ENCODE measurements at places on chromosomes 7 and 10.
A peak's percentile ranks its signal among the peaks of the same experiment; 100 is the strongest.

DNA sequence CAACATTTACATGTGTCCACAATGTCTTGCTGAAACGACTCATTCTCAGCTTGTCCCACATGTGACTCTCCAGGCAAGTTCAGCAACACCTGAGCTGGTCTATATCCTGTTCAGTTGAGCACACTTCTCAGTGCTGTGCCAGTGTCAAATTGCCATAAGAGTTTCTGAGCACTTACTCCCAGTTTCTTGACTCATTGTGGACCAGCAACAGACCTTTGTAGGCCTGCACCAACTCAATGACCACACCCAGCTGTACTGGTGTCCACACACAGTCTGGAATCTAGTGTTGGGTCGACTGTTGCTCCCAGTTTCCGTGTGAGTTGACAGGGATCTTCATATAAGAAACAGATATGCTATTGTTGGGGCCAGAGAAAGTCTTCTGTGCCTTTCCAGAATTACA, 88.0 kb downstream of the PTPN20 start:
- DNase-seq, result no peak

DNA sequence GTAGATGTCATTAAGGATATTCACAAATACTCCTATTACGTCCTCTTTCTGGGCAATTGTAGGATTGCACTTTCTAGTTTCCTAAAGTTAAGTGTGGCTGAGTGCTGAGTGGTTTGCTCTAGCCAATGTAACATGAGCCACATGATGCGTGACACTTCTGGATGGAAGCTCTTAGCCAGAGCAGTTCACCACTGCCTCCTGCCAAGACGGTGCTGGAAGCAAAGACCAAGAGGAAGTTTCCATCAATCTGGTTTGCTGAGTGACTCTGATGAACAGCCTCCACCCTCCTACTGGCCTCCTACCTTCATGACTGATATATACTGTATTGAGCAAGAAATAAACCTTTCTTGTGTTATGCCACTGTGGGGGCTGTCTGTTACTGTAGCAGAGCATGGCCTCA, 318.1 kb downstream of the KCNMA1 start:
- DNase-seq, result peak; percentile 69

DNA sequence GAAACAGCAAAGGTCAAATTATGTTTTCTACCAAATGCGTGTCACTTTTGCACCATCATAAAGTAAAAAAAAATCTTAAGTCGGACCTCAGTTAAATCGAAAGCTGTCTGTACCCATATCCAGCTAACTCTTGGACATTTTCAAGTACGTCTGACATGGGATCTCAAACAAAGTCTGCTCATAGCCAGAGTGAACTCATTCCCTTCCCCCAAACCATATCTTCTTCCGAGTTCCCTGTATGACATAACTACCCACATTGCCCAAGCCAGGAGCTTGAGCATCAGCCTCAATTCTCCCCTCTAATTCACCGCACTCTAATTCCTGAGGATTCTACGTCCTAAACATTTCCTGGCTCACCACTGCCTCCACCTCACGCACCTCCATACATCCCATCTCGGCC, 44.8 kb upstream of the TARP start:
- no peak for DNase-seq

- DNase-seq, result no peak
Observed at GRCh38 chr10:31051703-31052102, 20.0 kb upstream of the ZNF438 start.

- DNase-seq, result no peak
Observed at GRCh38 chr7:108863227-108863848, 293.7 kb downstream of the DNAJB9 start.

- no peak for DNase-seq
Observed at GRCh38 chr7:63038987-63039386, 959.7 kb upstream of the ZNF722 start.

- DNase-seq, result peak; percentile 69
Observed at GRCh38 chr7:80014511-80014910, 120.1 kb upstream of the GNAI1 start.

GRCh38 chr7:36650320-36650719, 74.0 kb downstream of the AOAH start:
- no peak for DNase-seq

GRCh38 chr10:34407324-34407805, 407.7 kb downstream of the PARD3 start:
- DNase-seq, result peak; percentile 63

DNA sequence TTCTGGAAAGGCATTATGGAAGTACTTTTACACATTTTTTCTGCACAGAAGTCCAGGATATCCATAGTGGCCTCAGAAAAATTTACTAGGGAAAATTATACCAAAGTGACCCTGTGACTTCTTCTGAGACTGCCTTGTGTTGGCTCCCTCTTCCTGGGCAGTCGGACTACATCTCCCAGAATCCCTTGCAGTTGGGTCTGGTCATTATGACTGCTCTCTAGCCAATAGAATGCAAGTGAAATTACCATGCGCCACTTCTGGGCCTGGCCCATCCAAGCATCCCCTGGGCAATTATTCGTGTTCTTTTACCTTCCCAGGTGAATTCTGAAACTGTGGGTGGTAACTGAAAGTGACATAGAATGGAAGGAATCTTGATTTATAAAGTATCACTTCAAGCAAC, 430.9 kb downstream of the ACTR3B start:
- no peak for DNase-seq
